Activated naive CD4-positive, alpha-beta T cell treated with anti-CD3 and anti-CD28 coated beads, Interleukin-2, amount 50 U/mL, for 72 hours (primary cell): ENCODE measurements at places on chromosomes 5 and 9. TPM values are rescaled to one million over a fixed set of nuclear protein-coding genes. Genes with fewer than 3 reads are reported as not detected.

Gene GLRA1
- not detected for total RNA-seq

Gene PRDM9
- total RNA-seq, result not detected

Gene FIBCD1
- not detected for total RNA-seq

DNA sequence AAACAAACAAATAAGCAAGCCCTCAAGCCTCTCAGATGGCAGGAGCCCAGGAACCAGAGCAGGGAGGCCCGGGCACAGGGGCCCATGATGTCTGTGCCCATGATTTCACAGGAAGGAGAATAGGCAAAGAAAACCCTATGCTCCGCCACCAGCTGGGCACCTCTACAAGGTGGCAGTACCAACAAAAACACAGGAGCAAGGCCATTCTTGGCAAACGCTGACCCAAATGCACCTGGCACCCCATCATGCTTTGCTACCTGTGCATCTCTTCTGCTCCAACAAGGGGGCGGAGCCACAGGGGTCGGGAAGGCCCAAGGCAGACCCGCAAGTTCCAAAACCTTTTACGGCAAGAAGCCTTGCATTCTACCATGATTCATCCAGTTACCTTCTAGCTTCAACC lies 3.1 kb downstream of the BRD3 start:
- DNase-seq, result no peak

DNA sequence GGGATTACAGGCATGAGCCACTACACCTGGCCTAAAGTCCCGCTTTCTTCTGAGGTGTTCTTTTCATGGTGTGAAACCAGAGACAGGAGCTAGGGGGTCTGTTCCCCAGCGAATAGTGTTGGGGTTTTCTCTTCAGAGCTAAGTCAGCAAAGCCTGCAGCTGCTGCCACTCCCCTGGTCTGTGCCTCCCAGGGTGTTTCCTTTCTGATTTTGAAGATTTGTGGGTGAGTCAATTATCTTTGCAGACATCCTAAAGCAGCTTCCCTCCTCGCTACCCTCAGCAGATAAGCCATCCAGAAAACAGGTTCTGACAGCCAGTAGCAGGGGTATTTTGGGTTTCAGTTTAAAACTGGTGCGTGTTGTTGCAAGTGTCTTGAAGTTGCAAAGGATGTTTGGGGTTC lies 72.0 kb upstream of the IQGAP2 start:
- no peak for DNase-seq

DNA sequence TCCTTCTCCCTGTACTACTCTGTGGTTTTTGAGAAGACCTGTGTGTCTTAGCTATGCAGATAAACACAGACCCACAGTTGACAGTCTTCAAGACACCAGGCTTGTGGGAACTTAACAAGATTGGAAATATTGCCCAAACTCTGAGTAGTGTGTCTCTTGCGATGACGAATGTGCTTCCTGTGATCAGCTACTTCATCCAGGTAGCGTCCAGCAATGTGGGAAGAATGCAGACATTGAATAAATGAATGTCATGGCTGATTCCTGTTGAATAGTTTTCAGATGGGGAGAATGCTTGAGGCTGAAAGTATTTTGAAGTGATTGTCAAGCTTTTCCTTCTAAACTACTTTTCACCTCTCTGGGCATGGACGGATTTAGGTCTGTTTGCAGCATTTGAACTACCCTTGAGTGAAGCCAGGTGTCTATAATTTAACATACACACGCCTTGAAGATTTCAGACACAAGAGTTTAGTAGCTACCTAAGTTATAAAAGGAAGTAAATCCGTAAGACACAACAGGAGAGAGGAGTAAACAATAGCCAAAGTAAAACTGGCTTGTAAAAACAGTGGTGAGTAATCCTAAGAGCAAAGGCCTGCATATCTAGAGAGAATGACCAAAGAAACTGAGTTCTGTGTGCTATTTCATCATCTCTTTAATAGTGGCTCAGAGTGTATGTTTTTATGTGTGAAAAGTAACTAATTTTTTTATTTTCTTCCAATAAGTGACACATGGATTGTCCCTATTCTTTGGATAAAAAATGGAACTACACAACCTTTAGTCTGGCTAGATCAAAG lies 30.0 kb upstream of the ARL14EPL start:
- DNase-seq, result no peak

DNA sequence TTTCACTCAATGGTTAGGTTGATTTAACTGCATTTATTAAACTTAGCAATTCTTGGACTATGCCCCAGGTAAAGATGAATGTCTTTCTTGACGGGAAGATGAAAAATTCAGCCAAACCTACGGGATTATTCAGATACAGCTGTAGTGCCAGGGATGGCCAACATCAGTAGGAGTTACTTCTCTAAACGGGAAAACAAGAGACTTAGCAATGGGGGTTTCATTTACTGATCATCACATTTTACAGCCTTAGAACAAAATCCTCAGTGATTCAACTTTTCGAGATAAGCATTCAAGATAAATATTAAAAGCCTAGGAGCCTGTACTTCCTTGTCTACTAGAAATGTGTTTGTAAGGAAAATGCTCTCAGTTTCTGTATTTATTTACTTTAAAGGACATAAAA lies 46.1 kb downstream of the S1PR3 start:
- no peak for DNase-seq

GRCh38 chr9:76365028-76365427 lies 29.2 kb downstream of the RFK start:
- DNase-seq, result no peak

DNA sequence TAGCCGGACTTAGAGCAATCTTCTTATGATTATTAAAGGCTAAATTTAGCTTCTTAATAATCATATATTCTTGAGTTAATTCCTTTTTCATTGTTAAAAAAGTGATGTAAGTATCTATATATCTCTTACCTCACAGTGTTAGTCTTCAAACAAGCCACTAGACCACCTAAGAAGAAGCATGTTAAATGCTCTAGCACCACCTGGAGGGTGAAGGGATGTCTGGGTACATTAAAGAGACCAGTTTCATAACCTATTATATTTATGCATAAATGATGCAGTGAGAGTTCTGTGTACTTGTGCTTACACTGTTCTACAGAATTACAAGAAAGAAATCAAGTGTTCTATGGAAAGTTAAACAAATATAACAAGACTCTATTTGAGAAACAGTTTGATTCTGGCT lies 55.9 kb upstream of the SLCO6A1 start:
- DNase-seq, result no peak

DNA sequence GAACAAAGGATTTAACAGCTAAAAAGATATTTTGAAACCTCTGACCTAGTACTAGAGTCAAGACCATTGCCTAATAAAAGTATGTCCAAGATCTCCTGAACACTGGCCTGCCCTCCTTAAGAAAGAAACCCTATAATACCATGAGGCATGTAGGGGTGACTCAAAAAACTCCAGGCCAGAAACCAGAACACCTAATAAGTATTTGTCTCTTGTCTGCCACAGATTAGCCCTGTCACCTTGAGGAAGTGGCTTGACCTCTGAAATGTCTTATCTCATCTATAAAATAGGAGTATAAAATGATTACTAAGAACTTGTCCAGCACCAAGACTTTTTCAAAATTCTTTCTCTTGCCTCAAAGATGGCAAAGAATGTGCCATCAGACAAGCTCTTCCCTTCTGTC lies 125.5 kb upstream of the RASGRF2 start:
- no peak for DNase-seq

- DNase-seq, result no peak
Observed at GRCh38 chr9:109341561-109341960, 20.7 kb upstream of the EPB41L4B start.

GRCh38 chr9:87387351-87388011 lies 110.2 kb upstream of the DAPK1 start:
- no peak for DNase-seq

GRCh38 chr9:136348691-136349090 lies 14.9 kb downstream of the DNLZ start:
- DNase-seq, result no peak
